ENCODE measurements at places on chromosomes 7 and 10.

- no peak for DNase-seq
These were observed 41.2 kb downstream of the TACC2 start for GRCh38 chr10:122030200-122030552.

DNA sequence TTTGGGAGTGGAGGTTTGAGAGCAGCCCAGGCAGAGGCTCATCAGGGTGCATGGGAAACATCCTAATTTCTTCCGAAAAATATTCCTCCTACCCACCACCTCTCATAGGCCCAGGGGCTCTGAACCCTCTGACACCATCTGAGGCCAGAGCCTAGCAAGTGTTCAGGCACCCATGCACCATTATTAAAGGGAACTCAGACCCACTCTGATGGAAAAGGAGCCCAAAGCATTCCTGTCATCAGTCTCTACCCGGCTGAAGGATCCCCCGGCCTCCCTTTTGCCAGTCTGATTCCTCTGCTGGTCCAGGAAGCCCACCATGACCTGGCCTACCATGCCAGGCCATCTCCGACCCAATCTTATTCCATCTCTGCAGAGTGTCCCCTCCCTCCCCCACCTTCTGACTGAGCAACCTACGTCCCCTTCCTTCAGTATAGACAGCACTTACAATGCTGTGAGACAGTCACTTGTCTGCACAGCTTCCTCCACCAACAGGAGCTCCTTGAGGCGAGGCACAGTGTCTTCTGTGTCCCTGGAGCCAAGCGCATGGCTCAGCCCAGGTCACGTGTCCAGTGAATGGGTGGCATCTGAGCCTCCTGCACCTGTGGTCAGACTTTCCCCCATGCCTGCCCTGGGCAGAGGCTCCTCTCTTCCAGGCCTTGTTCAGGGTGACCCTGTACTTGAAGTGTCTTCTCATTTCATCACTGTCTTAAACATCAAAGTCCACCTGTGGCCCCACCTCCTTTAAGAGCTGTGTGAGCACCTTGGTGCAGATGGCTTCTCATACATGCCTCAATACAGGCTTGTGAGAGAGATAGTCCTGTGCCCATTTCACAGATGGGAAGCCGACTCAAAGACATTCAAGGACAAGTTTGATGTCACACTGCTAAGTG lies 889 bp upstream of the GPR15LG start:
- DNase-seq = no peak

DNA sequence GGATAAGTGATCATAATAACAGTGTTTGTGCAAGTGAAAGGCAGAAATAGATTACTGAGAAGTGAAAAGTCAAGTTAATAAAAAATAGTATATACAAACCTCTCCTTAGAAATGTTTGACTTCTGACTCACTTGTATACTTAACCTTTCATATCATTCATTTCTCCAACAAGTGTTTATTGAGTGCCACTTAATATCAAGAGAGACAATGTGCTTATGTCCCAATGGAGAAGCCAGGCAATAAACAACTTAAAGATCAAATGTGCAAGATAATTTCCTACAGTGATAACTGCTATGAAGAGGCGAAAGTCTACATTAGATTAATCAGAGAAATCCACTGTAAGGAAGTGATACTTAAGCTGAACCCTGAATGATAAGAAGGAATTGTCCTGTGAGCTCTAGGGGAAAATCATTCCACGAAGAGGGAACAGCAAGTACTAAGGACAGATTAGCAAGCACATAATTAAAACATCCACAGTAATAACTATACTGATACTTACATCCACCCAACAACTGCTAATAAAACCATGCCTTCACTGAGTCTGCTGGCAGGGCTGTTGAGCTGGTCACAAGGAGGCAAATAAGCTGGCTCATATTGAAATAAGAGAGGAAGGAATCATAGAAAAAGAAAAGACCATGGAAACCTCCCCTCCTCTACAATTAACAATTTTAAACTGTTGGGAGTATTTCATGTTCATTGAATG lies 203.5 kb downstream of the CTNNA3 start:
- DNase-seq = no peak

DNA sequence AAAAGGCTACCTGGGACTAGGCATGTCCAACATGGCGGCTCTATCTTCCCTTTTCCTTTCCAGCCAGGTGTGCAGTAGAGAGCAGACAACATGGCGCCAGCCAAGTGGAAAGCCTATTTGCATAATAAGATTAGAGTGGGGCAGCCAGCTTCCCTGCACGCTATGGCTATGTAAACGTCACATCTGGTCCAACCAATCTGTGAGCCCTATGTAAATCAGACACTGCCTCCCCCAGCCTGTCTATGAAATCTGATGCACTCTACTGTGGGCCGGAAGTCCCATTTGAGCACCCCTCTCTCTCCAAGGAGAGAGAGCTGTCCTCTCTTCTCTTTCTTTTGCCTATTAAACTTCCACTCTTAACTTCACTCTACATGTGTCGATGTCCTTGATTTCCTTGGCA lies 984.9 kb upstream of the AUTS2 start:
- DNase-seq = peak; percentile 51

GRCh38 chr7:21550821-21551531 lies 8.1 kb downstream of the DNAH11 start:
- peak; percentile 89 for DNase-seq

DNA sequence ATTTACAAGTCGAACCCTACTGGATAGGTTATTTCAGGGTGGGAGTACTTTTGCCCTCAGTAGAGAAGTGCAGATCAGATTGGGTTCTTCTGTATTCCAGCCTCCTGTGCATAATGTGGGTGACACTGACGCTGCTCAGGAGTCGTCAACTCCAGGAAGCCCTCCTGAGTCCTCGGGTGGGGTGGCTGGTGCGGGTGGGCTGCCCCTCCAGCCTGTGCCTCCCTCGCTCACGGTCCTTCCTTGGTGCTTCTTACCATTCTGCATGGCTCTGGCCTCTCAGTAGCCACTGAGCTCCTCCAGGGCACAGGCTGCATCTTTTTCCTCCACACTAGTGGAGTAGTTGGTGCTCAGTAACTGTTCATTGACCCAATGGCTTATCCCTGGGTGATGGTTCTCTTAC lies 4.3 kb downstream of the CDH23 start:
- DNase-seq = no peak

DNA sequence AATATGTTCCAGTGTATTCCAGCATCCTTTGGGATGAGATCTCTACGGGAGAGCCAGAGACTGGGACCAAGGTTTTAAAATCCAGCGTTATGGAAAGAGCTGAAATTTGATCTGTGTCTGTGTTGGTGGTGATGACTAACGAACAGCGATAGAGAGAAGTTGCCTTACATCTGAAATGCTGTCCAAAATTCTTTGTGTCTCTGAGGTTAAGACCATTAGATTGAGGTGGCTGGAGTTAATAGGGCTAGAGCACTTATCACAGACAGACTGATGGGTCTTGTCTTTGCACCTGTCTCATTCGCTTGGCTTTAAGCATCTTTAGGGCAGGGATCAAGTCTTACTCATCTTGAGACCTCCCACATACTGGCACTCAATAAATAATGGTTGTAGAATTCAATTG lies 41.0 kb upstream of the RAPGEF5 start:
- no peak for DNase-seq

DNA sequence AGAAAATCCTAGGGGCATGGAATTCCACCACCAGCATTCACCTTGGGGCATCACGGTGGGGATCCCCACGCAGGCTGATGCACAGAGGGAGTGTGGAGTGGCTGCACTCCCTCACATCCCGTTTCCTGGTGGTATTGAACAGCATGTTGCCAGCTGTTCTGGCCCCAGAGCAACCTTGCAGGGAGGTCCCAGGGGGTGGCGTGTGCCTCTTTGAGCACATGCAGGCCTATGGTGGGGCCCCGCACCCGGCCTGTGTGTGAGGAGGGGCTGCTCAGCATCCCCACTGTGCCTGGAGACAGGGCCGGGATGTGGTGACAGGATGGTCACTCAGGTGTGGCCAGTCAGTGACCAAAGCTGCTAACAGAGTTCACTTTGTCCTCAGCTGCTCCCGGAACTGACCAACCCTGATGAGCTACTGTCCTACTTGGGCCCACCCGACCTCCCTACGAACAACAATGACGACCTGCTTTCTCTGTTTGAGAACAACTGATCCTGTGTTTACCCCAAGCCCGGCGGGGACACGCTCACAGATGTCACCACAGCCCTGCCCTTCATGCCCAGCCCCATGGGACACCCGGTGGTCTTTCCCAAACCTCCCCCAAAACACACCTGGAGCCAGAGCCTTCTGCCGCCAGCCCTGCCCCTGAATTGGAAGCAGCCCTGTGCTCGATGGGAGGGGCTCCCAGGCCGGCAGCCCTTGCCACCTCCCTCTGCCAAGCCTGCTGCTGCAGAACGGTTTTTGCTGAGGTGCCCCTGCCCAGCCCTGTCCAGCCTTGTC lies 18.7 kb downstream of the ZMIZ2 start:
- no peak for DNase-seq

DNA sequence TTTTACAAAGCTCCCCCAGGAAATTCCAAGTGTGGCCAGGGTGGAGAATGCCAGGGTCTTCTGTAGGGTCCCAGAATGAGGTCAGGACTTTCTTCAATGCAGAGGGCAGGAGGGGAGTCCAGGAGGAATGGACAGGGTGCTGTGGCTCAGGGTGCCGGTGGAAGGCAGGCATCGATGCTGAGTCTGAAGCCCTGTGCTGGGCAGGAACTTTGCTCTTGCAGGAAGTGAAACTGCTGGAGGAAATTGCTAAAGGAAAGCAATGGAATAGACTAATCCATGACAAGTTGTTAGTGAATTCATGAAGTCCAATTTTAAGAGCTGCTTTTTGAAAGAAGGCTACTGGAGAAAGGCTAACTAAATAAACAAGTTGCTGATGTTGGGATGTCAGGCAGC lies 14.8 kb downstream of the PTPRE start:
- DNase-seq = no peak

DNA sequence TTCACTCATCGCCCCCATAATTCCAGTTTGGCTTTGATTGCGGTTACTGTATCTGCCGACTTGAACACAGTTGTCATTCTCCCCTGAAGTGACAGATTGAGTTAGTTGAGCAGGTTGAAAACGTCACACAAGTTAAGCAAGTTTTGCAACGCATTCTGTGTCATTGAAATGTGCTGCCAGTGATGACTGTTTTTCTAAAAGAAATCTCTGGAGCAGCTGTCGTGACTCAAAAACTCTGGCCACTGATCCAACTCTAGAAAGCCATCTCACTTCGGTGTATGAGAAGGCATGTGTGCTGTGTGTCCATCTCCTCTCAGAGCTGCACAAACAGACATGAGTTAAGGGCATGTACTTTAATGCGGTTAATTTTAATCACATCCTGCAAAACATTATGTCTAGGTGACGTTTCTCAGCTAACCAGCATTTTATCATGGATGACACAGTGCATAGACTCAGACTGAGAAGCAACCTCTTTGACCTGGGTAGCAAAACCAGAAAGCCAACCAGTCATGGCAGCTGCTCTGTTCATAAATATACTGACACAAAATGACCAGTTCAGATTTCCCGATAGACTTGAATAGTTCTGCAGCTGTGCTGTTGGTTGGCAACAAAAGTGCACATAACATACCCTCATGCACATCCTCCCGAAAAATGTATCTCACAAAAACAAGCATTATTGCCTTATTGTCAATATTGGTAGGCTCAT lies 69.3 kb downstream of the CSTF2T start:
- no peak for DNase-seq

DNA sequence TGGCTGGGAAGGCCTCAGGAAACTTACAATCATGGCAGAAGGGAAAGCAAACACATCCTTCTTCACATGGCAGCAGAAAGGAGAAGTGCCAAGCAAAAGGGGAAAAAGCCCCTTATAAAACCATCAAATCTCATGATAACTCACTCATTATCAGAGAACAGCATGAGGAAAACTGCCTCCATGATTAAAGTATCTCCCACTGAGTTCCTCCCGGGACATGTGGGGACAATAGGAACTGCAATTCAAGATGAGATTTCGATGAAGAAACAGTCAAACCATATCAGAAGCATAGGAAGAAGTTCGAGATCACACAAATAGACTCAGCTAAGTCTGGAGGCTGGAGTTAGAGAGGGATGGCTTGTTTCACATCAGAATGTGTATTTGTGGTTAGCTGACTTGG lies 869.4 kb upstream of the PHF14 start:
- peak; percentile 33 for DNase-seq

GRCh38 chr10:4532467-4532866 lies 293.5 kb upstream of the AKR1E2 start:
- DNase-seq = no peak

GRCh38 chr7:135960709-135961451 lies 16.3 kb downstream of the MTPN start:
- DNase-seq = no peak

DNA sequence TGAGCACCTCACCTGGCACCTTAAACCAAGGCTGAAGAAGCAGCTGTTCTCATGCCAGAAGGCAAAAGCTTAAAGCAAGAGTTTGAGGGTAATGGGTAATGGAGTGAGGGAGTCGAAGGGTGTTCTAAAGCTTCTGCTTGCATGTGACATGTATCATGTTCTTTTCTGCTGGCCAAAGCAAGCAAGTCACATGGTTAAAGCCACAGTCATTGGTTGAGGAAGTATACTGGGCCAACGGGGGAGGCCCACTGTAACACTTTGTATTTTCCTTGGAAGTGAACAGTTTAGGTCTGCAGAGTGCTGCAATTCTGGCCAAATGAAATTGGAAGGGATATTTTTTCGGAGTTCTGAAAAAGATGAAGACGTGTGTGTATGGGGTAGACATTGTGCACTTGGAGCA lies 75.7 kb downstream of the REEP3 start:
- DNase-seq = no peak

DNA sequence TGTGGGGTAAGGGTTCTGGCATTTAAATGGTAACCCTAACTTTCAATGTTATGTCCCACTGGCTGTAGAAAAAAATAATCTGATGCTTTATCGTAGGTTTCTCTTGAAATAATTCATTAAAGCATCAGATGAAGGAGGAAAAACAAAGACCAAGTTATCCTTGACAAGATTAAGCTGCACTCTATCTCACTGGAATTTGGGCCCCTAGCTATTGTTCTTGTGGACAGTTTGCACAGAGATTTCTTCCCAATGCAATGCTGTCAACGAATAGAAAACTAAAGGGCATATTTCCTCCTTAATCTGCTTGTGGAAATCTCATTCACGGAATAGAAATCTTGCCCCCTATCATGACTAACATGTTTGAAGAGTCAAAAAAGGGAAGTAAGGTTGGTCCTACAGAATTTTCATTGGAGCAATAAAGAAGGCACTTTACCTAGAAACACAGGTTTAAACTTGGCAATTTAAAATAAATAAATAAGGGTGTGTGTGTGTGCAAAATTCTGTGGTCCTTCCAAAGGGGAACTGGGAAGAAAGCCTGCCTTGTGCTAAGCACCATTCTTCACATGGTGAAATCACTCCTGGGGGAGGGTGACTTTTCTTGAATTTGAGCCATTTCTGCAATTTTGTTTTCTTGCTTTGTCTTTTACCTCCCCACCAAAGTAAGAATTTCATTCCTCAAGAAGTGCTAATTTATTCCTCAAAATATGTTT lies 242.8 kb downstream of the GLI3 start:
- no peak for DNase-seq
